ENCODE measurements at places on chromosomes 11 and 22.
A peak's percentile ranks its signal among the peaks of the same experiment; 100 is the strongest.

GRCh38 chr11:111444040-111444439, 65.0 kb upstream of the POU2AF1 start:
- DNase-seq, result no peak

- DNase-seq, result no peak
Measured at GRCh38 chr11:97079244-97079643, 689.4 kb downstream of the JRKL start.

DNA sequence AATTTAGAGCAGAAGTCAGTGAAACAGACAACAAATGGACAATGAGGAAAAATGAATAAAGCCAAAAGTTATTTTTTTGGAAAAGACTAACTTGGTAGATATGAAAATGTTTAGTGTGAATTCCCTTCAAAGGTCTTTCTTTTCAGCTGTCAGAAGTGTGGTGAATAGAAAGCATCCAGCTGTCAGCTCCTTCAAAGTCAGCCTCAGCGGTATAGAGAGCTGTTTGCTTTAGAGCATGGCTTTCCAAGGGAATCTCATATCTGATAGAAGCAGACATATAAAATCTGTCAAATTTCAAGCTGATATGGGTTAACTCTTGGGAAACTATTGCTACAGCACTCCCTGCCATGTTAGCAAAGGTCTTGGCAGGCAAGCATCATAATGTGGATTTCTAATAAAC, 309.3 kb downstream of the CASP12 start:
- no peak for DNase-seq

DNA sequence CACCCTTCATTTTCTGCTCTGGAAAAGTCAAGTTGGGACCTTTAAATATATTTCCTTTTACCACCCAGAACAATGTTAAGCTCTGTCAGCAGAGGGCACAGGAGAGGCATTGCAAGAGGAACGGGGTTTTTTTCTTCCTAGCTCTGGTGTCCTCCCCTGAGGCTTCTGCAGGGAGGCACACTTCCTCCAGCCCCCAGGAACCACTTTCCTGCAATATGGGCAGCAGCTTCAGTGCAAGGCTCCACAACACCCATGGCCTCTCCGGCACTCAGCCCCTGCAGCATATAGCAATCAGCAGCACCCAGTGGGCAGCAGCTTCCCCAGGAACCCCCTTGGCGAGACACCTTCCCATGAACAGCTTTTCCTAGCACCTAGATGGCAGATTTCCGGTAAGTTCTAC, 101.4 kb downstream of the SYT9 start:
- peak; percentile 43 for DNase-seq

- DNase-seq, result no peak
Measured at GRCh38 chr11:128582496-128583366, 4.6 kb downstream of the ETS1 start.

DNA sequence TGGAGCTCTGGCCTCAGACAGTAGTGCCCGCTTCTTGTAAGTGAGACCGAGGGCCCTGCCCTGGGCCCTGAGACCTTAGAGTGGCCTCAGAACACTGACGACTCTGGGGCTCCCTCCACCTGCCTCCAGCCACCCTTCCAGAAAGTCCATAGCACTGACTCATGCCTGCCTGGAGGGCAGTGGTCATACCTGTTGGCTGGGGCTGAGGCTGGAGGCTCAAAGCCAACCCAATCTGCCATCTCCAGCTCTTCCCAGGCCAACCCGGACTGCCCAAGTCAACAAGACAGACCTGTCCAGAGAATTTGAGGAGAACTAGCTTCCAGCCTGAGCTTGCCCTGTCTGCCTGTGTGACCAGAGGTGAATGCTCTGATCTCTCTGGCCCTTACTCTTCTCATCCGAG, 66.9 kb upstream of the TTLL12 start:
- DNase-seq, result no peak

DNA sequence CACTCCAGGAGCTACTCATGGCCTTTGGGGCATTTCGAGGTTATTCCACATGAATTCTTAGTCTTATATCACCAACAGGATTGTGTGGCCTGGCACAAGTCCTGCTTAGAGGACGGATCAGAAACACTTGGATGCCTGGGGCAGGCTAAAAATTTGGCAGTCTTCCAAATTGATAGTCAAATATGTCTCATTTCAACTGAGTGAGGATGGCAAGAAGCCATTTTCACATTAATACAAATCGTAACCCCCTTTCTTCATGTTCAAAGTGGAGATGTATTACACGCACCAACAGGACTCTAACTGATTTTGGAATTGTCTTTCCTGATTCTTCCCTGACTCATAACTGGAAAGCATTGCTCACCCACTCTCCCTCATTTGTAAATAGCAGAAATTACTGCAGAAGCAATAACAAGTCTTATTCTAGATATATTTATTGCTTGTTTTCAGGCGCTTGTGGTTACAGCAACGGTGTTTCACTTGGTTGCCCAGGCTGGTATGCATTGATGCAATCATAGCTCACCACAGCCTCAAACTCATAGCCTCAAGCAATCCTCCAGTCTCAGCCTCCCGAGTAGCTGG, 10.3 kb upstream of the CCDC86 start:
- no peak for DNase-seq

GRCh38 chr11:82823647-82824619, 76.3 kb downstream of the PRCP start:
- no peak for DNase-seq

DNA sequence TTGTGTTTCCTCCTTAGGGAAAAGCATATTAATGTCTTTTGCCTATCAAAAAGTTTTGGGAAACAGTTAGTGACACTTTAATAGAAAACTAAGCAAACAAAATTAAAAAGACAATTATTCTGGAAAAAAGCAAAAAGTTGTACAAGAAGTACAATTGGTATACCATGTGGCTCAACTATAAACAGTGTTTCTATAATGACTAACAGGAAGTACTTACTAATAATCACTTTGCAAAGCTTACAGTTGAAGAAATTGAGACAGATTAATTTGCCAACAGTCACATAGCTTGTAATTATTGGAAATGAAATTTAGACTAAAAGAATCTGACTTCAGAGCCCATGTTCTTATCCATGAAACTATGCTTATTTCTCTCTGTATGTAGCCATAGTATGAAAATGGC, 24.7 kb downstream of the PPME1 start:
- DNase-seq, result no peak

DNA sequence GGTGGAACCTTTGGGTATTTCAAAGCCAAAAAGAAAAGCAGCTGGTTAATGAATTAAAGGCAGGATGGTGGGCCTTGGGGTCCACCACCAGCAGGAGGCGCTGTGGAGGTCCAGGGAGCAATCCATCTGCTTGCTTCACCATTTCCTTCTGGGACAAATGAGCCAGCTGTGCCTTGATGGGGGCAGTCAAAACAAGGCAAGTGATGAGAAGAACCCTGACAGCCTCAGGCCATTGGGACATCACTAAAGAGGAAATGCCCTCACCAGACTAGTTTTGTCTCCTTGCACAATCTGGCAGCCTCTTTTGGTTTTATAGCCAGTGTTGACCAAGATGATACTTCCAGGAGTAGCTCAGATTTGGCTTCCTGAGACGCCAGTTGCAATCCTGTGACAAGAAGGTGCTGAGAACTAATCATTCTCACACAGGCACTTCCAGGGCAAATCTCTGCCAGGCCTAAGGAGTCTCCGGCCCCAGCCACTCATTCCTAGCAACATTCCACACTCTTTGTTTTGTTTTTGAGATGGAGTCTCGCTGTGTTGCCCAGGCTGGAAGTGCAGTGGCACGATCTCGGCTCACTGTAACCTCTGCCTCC, 38.2 kb upstream of the WEE1 start:
- DNase-seq, result peak; percentile 73

- DNase-seq, result no peak
Measured at GRCh38 chr11:105466582-105467228, 143.2 kb upstream of the GRIA4 start.

DNA sequence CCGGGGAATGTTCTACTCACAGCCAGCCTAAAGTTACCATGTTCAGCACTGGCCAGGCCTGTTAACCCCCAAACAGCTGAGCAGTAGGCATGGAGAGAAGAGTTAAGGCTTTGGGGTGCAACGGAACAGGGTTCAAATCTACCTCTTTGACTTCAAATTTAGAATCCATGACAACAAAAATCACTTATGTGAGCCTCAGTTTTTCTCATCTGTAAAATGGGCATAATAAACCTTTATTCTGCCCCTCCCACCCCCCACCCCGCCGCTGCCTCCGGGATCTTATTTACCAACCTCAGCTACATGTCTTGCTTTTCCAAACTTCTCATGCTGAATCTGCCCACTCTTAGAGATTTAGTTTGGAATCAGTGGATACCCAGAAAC, 112.8 kb upstream of the CRYBB3 start:
- no peak for DNase-seq

DNA sequence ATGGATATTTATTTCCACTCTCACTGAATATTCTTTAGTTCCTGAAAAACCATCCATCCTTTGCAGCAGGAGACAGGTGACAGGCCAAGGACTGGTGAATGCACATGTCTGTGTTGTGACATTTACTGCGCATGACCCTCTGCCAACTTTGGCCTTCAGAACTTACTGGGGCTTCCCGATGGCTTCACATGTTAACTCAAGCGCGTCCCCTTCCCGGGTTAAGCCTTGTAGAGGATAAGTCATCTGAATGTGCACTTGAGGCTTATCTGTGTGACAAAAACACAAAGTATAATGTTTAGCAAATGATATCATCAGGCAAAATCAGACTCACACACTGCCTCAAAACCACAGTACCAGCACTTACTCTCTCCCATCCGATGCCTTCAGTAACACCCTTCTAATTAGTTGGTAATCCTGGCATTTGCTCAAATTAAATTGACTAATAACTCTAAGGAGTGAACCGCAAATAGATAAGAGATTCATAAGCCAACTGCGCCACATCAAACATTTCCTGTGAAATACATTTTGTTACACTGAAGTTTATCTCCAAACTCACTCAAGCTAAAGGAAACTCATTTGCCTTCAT, 286.4 kb downstream of the CADM1 start:
- no peak for DNase-seq

- no peak for DNase-seq
Measured at GRCh38 chr11:120089036-120090001, 48.6 kb downstream of the TRIM29 start.

DNA sequence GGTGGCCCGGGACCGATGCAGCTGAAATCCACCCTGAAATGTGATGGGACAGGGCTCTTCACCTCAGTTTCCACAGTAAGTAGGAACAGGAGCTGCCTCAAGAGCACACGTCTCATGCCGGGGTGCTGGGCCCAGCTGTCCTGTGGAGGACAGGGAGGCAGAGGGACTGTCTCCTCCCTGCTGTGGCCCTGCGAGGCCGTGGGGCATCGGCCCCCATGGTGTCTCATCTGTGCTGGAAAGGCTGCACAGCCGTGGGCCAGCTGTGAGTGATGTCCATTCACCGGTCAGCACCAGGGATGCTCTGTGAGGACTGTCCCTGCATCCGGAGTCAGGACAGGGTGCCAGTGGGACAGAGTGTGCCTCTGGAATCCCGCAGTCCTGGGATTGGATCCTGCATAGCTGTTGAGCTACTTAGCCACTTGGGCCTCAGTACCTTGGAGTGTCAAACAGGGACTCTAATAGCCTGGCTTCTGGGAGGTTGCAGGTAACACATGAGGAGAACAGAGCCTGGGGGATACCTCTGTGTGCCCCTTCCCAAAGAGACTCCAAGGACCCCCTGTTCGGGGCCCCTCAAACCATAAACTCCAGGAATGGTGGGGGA, 16.5 kb downstream of the TRPM5 start:
- DNase-seq, result no peak

GRCh38 chr11:89347071-89347470, 144.1 kb downstream of the NOX4 start:
- no peak for DNase-seq

GRCh38 chr11:86606836-86607481, 65.5 kb downstream of the ME3 start:
- no peak for DNase-seq

GRCh38 chr11:75334976-75335375, 16.5 kb downstream of the ARRB1 start:
- DNase-seq, result no peak

- peak; percentile 70 for DNase-seq
Measured at GRCh38 chr11:57456960-57457642, 3.2 kb upstream of the RTN4RL2 start.

- DNase-seq, result peak; percentile 2
Measured at GRCh38 chr11:15038963-15039362, 34.4 kb upstream of the CALCB start.

DNA sequence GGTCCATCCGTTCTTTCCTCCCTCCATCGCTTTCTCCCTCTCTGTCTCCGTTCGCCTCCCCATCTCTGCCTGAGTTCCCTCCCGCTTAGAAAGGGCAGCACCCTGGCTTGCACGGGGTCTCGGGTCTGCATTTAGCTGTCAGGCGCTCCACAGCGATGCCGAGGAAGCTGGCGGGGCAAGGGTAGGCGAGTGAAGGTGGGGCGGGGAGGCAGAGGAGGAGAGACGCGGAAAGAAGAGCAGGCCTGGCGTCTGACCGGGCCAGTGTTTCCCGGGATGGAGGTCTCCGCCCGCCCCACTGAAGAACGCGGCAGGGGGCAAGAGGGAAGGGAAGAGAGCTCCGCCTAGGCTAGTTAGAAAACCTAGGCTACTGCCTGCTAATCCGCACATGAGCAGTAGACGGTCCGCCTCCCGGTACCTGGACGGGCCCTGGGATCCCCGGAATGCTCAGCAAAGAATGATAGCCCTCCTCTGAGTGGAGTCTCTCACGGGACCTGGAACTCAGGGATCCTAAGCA, 3922.5 kb upstream of the OR11H1 start:
- no peak for DNase-seq

GRCh38 chr11:10588904-10589303, 20.4 kb upstream of the LYVE1 start:
- DNase-seq, result no peak

- DNase-seq, result peak; percentile 36
Measured at GRCh38 chr11:107017433-107018218, 650 bp downstream of the GUCY1A2 start.

- DNase-seq, result no peak
Measured at GRCh38 chr11:20775331-20775730, 105.9 kb downstream of the NELL1 start.

- no peak for DNase-seq
Measured at GRCh38 chr11:104090767-104091166, 54.3 kb downstream of the DDI1 start.
